Bronchus fibroblast of lung (primary cell): ENCODE measurements at places on chromosomes 13 and 19. TPM values are rescaled to one million over a fixed set of nuclear protein-coding genes. Genes with fewer than 3 reads are reported as not detected.

Gene VAV1
- total RNA-seq = not detected in 2 replicates

Gene TMPRSS9
- total RNA-seq = not detected in 2 replicates

Gene LGALS4
- total RNA-seq = 0.15 TPM in 1 of 2 replicates, not detected in the other

Gene NLRP4
- total RNA-seq = not detected in 2 replicates

Gene EBI3
- total RNA-seq = 0.34 TPM in 1 of 2 replicates, not detected in the other

Gene TEX101
- not detected in 2 replicates for total RNA-seq

Gene ABHD13
- total RNA-seq = 3.7 and 4.4 TPM in 2 replicates

Gene GJB2
- total RNA-seq = under 0.01 TPM in 1 of 2 replicates, not detected in the other

Gene C5AR2
- total RNA-seq = 0.30 TPM in 1 of 2 replicates, not detected in the other

Gene ZNF575
- 0.17 and 0.59 TPM in 2 replicates for total RNA-seq

Gene DNAJC15
- 10.6 and 11.6 TPM in 2 replicates for total RNA-seq

Gene ZNF296
- 0.17 and 0.45 TPM in 2 replicates for total RNA-seq

Gene ALOX5AP
- total RNA-seq = 0.74 TPM in 1 of 2 replicates, not detected in the other

Gene ACP7
- 0.34 and 0.45 TPM in 2 replicates for total RNA-seq

Gene IFNL1
- total RNA-seq = not detected in 2 replicates

Gene COPE
- total RNA-seq = 357 and 370 TPM in 2 replicates

Gene FUT6
- not detected in 2 replicates for total RNA-seq

Gene HTR2A
- under 0.01 TPM in 1 of 2 replicates, not detected in the other for total RNA-seq

Gene ZNF540
- 0.30 and 0.50 TPM in 2 replicates for total RNA-seq

Gene ERFL
- under 0.01 TPM in 2 replicates for total RNA-seq

Gene NALCN
- 0.34 and 1.2 TPM in 2 replicates for total RNA-seq

Gene BRME1
- under 0.01 and 0.17 TPM in 2 replicates for total RNA-seq

Gene R3HDM4
- 35.1 and 38.0 TPM in 2 replicates for total RNA-seq

Gene FXYD7
- total RNA-seq = not detected in 2 replicates

Gene OBI1
- total RNA-seq = 8.8 and 9.9 TPM in 2 replicates

Gene CNN1
- total RNA-seq = 9.1 and 9.2 TPM in 2 replicates
